ENCODE measurements at places on chromosomes 12 and 14.

DNA sequence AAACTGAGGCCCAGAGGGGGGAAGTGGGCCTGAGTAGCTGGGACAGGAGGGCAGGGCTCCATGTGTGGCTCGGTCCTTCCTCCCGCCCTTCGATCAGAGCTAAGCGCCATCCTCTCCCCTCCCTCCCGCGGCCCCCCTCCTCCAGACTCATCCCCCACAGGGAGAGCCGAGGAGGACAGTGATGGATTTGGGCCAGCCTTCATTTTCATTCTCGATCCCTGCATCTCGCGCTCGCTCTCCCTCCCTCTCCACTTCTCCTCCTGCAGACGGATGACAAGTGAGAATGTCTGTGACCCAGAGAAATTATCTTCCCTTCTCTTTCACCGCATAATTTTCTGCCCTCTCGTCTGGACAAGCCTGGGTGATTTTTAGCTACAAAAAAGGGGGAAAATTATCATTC, 183.3 kb downstream of the RBM19 start:
- DNase-seq = no peak

- DNase-seq = peak; percentile 47
These were observed 26.5 kb downstream of the ZBTB42 start for GRCh38 chr14:104827177-104828055.

GRCh38 chr14:52018970-52019369, 29.6 kb downstream of the RTRAF start:
- no peak for DNase-seq

- no peak for DNase-seq
These were observed 46.8 kb downstream of the TMEM30B start for GRCh38 chr14:61234215-61234916.

- DNase-seq = no peak
These were observed 50.8 kb downstream of the TTLL5 start for GRCh38 chr14:75711796-75712211.
